ENCODE measurements at places on chromosomes 6 and 20. TPM values are rescaled to one million over a fixed set of nuclear protein-coding genes. Genes with fewer than 3 reads are reported as not detected.

GRCh38 chr20:57082357-57082945 lies 184.0 kb downstream of the BMP7 start:
- no peak overlapping the region for H3K27ac ChIP-seq
- H3K27me3 ChIP-seq = no peaks in the 10 kb centered on the region
- H3K4me1 ChIP-seq = no peaks in the 10 kb centered on the region
- DNase-seq = no peak
- no peaks in the 10 kb centered on the region for H3K36me3 ChIP-seq
- no peak overlapping the region for H3K4me3 ChIP-seq

TRIM40 gene
- total RNA-seq = not detected

DNMT3B gene
- 1.6 TPM for total RNA-seq

DNA sequence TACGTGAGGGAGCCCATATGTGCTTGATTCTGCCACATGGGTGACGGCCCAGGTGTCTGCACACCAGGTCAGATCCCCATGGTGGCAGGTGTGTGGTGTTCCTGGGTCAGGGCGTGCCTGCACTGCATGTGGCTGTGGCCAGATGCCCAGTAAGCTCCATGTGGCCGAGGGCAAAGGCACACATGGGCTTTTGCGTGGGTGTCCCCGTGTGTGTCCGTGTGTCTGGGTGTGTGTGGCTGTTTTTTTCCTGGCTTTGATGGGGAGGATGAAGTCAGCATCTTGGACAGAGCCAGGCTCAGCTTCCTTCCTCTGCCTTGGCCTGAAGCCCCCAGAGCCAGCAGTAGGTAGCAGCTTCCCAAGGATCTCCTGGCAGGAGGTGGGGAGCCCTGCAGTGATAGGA lies 1.5 kb upstream of the TNXB start:
- peaks cover 11% of the 10 kb centered on the region for H3K4me1 ChIP-seq
- H3K4me3 ChIP-seq = no peak overlapping the region
- H3K36me3 ChIP-seq = no peaks in the 10 kb centered on the region
- no peaks in the 10 kb centered on the region for H3K27me3 ChIP-seq
- DNase-seq = no peak

GRCh38 chr6:20729086-20729485 lies 194.8 kb downstream of the CDKAL1 start:
- no peak overlapping the region for H3K4me3 ChIP-seq
- no peak for DNase-seq

DNA sequence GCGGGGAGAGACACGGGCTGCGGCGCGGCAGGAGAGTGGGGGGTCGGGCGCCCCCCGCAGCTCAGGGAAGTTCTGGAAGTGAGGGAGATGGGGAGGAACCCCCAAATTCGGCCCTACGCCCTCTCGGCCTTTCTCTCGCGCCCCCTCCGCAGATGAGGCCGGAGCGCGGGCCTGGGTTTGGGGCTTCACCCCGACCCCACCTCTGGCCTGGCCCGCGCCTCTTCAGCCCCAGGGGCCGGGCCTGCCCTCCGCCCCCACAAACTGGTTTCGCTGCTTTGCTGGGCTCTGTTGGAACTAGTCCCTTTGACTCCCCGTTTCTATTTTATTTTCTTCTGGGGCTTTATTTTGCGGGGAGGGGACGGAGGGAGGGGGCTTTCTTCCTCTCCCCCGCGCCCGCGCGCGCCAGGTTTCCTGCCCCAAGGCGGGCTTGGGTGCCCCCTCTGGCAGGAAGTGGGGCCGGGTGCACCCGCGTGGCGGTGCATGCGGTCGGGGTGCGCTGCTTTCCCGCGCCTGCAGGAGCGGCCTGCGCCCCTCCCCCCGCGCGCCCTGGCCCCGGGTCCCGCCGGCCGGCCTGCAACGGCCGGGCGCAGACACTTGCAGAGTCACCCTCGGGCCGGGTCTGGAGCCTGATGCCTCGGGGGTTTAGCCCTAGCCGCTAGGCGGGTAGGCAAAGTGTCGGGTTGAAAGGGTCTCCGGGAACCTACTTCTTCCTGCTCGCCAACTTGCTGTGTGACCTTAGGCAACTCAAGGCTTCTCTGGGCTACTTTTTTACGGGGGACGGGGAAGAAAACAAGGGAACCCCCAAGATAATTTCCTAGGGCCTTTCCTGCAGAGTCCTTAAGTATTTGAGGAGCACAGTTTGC lies 1.3 kb downstream of the HMGA1 start:
- no peaks in the 10 kb centered on the region for H3K36me3 ChIP-seq
- DNase-seq = peak; percentile 35
- H3K27ac ChIP-seq = peak overlapping the region; percentile 87
- peak overlapping the region; percentile 47 for H3K4me3 ChIP-seq
- peaks cover 6% of the 10 kb centered on the region for H3K4me1 ChIP-seq

DNA sequence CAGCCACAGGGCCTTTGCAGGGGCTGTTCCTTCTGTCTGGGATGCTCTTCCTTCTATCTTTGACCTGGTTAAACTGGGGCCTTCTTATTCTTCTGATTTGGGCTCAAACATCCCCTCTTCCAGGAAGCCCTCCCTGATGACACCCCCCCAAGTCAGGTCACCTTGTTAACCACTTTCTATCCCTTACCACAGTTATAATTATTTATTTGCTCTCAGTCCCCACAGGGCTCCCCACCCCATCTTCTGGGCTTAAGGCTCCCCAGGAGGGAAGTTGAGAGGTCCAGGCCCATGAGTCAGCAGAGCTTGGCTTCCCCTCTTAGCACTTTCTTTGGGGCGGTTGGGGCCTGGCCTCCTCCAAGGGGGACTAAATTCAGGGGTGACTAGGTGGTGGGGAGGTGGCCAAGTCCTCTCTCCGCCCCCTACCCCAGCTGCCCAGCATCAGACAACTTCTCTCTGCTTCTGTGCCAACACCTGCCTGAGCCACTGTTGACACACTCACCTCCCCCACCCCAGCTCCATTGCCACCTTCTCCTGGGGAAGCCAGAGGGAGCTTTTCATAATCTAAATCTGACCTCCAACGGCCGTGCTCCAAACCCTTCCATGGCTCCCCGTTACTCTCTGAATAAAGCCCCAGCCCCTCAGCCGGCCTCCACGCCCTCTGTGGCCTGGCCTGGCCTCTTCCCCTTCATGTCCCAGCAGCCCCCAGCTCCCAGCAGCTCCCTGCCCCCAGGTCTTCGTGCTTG lies 70.0 kb downstream of the CEBPB start:
- H3K36me3 ChIP-seq = no peaks in the 10 kb centered on the region
- H3K27ac ChIP-seq = peak overlapping the region; percentile 34
- H3K4me3 ChIP-seq = no peak overlapping the region
- H3K4me1 ChIP-seq = no peaks in the 10 kb centered on the region
- H3K27me3 ChIP-seq = no peaks in the 10 kb centered on the region

DNA sequence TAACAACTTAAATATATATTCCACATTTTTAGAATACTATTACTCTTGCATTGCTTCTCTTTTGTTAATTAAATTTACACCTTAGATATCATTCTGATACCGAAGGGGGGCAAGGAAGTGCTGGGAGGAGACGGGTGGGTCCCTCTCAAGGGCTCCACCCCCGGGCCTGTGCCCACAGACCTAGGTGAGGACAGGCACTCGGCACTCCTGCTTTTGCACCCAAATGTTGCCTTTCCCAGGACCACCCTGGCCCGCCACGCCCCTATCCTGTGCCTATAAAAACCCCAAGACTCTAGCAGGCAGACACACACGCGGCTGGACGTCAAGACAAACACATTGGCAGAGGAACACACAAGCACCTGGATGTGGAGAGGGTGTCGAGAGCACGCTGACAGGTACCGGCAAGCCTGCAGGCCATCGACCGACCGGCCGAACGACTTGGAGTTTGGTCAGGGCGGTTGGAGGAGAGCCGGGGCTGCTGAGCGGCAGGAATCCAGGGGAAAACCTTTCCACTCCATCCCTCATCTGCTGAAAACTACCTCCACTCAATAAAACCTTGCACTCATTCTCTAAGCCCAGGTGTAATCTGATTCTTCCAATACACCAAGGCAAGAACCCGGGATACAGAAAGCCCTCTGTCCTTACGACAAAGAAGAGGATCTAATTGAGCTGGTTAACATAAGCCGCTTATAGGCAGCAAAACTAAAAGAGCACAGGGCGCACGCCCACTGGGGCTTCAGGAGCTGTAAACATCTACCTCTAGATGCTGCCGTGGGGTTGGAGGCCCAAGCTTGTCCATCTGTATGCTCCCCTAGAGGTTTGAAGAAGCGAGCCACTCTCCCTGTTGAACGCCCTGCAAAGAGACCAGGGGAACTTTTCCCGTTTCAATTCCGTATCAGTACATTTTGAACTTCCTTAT lies 197.4 kb upstream of the PRSS16 start:
- H3K27me3 ChIP-seq = no peaks in the 10 kb centered on the region
- no peaks in the 10 kb centered on the region for H3K36me3 ChIP-seq
- H3K27ac ChIP-seq = no peak overlapping the region
- H3K4me3 ChIP-seq = no peak overlapping the region

GRCh38 chr6:131918650-131919355 lies 32.4 kb downstream of the CCN2 start:
- H3K4me3 ChIP-seq = no peak overlapping the region
- H3K4me1 ChIP-seq = no peaks in the 10 kb centered on the region
- no peak overlapping the region for H3K27ac ChIP-seq
- no peak for DNase-seq
- H3K36me3 ChIP-seq = no peaks in the 10 kb centered on the region

GRCh38 chr6:82622461-82622860 lies 258.8 kb downstream of the TPBG start:
- H3K4me3 ChIP-seq = no peak overlapping the region
- H3K4me1 ChIP-seq = no peaks in the 10 kb centered on the region
- no peaks in the 10 kb centered on the region for H3K36me3 ChIP-seq

DNA sequence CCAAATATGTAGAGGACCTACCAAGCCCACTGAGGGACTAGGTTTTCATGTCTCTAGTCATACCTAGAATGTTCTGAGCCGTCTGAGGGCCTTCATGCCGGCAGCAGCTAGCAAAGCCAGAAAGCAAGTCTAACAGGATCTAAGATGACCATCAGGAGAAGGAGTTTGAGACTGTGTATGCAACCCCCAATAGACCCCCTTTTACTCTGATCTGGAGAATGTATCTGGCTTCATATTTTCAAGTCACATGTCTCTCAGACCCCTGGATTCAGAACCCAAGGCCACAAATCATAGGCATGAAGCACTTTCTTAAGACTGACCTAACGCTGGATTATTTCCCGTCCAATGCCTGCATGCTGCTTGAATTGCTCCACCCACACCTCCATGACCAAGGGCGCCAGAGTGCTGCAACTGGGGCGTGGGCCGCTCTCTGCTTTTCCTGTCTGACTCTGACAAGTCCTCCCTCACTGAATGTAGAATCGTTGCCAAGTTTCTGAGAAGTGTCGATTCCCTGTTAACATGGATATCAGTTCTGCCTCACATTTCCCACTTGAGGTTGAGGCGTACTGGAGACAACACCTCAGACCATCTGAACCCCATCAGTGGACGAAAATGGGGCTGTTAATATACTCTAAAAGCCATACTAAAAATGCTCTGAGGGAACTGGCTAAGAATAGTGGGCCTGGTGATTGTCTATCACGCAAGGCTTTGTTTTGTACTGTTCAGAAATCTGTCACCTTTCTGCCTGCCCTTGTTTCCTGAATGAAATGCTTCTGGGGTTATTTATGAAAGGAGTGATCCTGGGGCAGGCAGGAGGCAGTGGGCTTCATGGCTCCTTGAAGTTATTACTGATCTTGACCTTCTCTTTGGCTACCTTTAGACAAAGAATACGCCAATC lies 23.9 kb upstream of the ASXL1 start:
- no peak overlapping the region for H3K4me3 ChIP-seq
- no peak overlapping the region for H3K27ac ChIP-seq
- no peaks in the 10 kb centered on the region for H3K27me3 ChIP-seq

PI3 gene
- not detected for total RNA-seq

DNA sequence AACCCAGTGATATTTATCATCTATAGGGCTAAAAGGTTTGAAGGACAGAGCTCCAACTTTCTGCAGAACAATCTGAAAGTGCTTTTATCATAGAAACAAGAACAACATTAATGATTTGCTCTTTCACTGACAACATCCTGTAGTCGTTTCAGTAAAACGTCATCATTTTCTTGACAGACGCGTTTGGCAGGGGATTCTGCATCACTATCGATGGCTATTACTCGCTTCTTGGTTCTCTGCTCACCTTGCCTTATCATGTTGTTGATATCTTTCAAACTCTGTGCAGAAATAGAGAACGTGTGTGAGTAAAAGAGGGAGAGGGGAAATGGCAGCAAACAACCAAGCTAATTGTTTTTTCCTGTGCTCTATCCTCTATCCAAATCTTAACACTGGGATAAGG lies 47.1 kb upstream of the SAMHD1 start:
- no peaks in the 10 kb centered on the region for H3K27me3 ChIP-seq
- H3K4me3 ChIP-seq = no peak overlapping the region
- H3K36me3 ChIP-seq = no peaks in the 10 kb centered on the region

PTP4A1 gene
- 23.2 TPM for total RNA-seq

All from uterus (tissue), 4 donors.